Upper lobe of right lung (tissue), 1 donor: ENCODE measurements at places on chromosomes 3 and 15. TPM values are rescaled to one million over a fixed set of nuclear protein-coding genes. Genes with fewer than 3 reads are reported as not detected.

THOC7 gene
- 46.9 TPM for total RNA-seq

ZPLD1 gene
- total RNA-seq = not detected

RFC4 gene
- 8.3 TPM for total RNA-seq

DNA sequence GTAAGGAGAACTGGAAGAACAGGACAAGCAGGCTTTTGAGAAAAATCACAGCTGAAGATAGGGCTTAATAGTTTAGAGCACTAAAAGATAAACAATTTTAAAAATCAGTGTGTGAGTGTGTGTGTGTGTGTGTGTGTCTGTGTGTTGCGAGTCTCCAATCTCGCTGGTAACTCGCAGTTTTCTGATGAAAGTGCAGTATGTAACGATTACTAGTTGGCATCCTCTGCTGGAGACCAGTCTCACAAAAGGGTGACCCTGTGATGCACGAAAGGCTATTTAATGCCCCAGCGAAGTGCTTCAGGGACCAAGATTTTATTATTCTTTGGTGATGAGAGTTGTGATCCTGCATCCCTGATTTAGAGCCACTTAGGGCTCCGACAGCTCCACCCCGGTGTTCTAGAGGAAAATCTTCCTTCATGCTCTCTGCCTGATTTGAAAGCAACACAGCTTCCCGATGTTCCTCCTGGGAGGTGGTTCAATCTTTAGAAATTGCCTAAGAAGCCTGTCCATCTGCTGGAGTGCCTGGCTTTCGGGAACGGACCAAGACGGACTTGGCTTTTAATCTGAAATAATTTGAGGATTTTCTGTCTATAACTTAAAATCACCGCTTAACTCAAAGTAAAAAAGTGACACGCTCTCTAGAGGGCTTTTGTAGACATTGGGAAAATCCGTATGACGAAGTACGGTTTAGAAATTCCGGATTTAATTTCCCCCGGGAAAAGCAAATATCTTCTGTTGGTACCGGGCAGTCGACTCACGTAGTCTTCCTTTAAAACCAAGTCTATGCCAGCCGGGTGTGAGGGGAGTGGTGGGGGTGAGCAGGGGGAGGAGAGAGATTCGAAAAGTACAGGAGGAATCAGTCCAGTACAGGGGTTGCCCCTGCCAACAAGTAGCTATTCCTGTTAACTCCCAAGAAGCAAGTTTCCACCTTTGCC lies 1.1 kb upstream of the ALCAM start:
- H3K27ac ChIP-seq = peak overlapping the region; percentile 81
- H3K4me3 ChIP-seq = peak overlapping the region; percentile 59
- no peaks in the 10 kb centered on the region for H3K36me3 ChIP-seq
- no peaks in the 10 kb centered on the region for H3K27me3 ChIP-seq
- peak; percentile 48 for DNase-seq

DNA sequence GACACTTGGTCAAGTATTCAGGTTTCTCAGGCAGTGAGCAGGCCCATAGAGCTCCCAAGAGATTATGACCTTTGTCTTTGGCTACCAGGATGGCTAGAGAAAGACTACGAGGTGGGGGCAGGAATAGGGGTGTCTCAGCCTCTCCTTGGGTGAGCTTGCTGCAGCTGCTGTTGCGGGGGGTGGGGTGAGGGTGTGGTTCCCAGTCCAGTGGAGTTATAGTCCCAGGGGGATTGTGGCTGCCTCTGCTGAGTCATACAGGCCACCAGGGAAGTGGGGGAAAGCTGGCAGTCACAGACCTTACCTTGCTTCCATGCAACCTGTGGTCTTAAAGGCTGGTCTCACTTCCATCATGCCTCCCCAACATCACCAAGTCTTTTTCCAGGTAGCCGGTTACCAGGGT lies 31.7 kb downstream of the ATP2C1 start:
- no peaks in the 10 kb centered on the region for H3K36me3 ChIP-seq
- H3K27ac ChIP-seq = no peak overlapping the region
- no peak overlapping the region for H3K4me3 ChIP-seq

- no peak for DNase-seq
- no peaks in the 10 kb centered on the region for H3K4me1 ChIP-seq
- H3K36me3 ChIP-seq = no peaks in the 10 kb centered on the region
- H3K27ac ChIP-seq = no peak overlapping the region
These were observed 51.0 kb downstream of the REC114 start for GRCh38 chr15:73493922-73494321.
